ENCODE measurements at places on chromosomes 4 and X.

- no peak for DNase-seq
These were observed 341.4 kb upstream of the NOCT start for GRCh38 chr4:138674209-138674608.

- DNase-seq, result no peak
These were observed 209.0 kb downstream of the PPARGC1A start for GRCh38 chr4:23680671-23681518.

DNA sequence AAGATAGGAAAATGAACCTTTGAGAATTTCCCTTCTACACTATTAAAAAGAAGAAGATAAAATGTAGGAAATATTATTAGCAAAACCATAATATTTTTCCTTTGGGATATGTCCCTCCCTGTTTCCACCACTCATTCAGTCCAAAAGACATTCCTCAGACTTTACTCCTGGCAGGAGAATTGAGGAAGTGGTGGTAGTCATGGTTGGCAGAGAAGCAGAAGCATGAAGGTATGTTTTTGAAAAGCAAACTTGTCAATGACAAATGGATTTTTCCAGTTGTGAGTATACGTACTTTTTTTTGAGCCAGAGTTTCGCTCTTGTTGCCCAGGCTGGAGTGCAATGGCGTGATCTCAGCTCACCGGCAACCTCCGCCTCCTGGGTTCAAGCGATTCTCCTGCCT lies 13.7 kb downstream of the STAG2 start:
- no peak for DNase-seq

GRCh38 chr4:121155893-121156292 lies 8.2 kb downstream of the TNIP3 start:
- no peak for DNase-seq

DNA sequence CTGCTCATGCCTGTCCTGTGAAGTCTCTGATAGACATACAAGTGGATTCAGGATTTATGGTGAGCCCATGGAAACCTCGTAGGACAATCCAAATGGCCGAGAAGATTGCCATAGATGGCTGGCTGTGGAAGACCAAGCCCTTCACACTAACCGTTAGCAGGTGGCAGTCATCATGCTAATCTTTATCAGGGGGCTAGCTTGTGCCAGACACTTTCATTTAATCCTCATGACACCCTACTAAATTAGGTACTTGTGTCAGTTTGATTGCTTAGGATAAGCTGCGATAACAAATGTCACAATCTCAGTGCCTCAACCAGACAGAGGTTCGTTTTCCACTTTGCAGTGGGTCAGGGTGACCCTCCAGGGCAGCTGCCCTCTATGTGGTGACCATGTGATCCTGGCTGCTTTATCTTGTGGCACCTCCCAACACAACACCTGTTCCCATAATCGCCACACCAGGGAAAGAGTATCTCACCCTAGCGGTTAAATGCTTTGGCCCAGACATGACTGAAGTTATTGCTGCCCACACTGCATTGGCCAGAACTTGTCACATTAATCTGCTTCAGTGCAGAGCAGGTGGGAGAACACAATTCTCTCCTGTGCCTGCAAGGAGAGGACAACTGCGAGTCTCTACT lies 60.8 kb downstream of the REPS2 start:
- no peak for DNase-seq
